Right hindlimb (tissue), 1 donor: ENCODE measurements at places on chromosomes 2 and 18.

DNA sequence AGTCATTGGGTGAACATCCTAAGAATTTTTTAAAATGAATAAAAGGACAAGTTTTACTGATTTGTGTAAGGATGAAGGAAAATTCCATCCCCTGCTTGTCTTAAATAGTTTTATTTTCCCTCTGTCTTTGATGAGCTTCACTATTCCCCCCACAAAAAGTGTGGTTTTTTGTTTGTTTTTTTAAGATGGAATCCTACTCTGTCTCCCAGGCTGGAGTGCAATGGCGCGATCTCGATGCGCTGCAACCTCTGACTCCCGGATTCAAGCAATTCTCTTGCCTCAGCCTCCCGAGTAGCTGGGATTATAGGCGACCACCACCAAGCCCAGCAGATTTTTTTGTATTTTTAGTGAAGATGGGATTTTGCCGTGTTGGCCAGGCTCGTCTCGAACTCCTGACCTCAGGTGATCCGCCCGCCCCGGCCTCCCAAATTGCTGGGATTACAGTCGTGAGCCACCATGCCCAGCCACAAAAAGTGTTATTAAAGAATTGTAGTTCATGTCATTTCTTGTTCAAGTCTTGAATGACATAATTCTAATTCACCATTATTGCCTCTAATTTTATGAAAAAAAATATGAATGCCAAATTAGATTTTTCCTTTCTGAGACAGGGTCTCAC lies 91.7 kb downstream of the AGPS start:
- no peak for DNase-seq

- no peak for DNase-seq
Observed at GRCh38 chr18:6088432-6088831, 193.1 kb upstream of the TMEM200C start.

DNA sequence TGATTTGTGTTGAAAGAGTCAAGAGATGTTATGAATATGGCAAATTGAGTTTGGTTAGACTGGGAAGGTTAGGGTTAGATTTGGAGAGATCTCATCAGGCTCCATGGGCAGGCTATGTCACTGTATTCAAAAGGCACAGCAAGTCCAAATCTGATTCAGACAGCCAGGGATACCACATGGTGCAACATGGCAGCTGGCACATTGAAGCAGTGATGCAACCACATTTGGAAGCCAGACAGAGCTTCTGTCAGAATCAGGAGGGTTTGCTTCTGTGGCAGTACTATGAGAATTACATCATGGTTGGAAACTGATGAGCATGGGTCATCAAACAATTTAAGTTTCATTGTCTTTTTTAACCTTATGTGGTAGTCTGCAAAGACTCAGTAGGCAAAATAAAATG lies 772.2 kb downstream of the SUCLG1 start:
- DNase-seq, result no peak

DNA sequence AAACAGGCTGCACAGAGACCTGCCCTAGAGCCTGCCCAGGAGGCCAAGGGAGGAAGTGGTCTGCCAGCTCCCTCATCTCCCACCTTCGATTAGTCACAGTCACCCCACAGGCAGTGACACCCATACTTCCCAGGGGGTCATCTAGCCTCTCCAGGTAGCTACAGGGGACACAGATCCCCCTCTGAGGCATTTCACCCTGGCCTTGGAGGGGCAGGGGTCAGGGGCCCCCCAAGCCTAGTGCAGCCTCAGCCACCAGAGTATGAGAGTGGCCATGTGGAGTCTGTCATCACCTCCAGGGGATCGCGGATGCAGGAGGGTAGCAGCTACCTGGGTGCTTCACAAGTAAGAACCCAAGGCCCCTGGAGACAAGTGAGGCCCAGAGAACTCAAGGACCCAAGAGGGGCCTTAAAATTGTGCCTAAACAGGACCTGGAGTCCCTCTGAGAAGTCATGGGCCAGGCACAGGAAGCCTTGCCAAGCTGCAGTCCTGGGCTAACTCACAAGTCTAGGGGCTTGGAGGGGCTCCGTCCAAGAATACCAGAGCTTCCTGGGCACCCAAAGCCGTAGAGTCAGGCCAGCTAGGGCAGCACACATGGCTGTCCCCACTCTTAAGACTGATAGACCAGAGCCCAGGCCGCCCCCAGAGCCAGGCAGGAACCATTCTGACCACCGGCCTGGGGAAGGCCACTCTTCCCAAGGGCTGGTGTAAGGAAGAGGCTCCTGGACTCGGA lies 354.3 kb upstream of the ID2 start:
- DNase-seq, result no peak

DNA sequence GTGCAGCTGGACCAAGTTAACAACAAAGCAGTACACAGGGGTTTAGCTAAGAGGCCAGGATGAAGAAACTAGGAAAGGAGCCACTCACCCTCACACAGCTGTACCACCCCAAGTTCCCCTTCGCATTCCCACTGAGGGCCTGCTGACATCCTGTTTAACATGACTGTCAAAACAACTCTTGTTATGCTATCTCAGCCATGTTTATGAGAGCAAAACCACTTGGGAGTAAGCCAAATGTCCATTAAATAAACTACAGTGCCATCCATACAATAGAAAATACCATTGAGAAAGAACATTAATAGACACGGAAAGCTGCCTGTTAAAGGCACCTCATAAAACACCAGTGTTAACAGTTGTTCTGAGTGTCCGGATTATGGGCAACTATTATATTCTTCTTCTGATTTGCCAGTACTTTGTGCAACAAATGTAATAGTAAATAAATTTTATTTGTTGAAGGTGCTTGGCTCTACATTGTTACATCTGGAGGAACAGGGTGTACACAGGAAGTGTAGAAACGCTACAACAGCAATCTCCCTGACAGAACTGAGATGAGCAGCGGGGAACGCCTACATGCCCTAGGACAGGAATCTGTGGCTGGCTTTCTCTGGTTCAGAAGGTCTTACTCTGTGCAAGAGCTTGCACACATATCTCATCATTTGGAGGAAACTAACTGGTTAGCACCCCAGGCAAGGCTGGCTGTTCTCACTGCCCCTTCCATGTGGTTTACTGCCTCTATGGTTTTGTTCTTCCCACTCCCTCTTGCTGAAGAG lies 85.6 kb downstream of the EHD3 start:
- peak; percentile 29 for DNase-seq

GRCh38 chr2:124193706-124194105 lies 168.6 kb downstream of the CNTNAP5 start:
- no peak for DNase-seq

- DNase-seq, result no peak
Observed at GRCh38 chr18:40079786-40080185, 1875.2 kb upstream of the PIK3C3 start.

DNA sequence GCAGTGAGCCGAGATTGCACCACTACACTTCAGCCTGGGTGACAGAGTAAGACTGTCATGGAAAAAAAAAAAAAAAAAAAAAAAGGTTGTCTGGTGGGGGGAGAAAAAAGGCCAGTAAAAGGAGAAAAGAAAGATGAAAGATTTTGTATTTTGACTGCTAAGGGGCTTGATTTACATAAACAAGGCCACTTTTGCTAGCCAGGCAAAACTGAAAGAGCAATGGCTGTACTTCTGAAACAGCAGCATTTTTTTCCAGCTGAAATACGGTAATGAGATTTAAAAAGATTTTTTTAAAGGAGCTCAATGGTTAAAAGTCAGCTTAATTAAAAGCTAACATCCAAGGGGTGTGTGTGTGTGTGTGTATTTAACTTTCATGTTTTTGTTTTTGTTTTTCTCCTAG lies 11.3 kb upstream of the OXER1 start:
- no peak for DNase-seq

DNA sequence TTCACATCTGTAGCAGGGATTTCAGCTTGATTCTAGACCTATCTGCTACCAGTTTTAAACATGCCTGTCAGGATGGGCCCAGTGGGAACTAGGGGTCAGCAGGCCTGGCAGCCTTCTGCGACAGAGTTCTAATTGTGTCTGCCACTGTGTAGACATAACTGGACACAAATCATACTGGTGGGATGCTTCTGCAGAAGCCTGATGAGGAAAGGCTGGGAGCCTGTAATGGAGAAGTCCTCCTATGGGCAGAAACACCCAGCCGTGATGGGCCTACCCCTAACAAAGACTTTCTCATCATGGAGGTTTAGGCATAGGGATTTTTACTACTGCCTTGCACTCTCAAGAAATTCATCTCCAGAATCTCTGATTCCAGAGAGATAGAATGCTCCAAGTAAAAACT lies 166.9 kb downstream of the PDE11A start:
- no peak for DNase-seq

- DNase-seq, result no peak
Observed at GRCh38 chr2:136230464-136230863, 112.5 kb upstream of the CXCR4 start.

DNA sequence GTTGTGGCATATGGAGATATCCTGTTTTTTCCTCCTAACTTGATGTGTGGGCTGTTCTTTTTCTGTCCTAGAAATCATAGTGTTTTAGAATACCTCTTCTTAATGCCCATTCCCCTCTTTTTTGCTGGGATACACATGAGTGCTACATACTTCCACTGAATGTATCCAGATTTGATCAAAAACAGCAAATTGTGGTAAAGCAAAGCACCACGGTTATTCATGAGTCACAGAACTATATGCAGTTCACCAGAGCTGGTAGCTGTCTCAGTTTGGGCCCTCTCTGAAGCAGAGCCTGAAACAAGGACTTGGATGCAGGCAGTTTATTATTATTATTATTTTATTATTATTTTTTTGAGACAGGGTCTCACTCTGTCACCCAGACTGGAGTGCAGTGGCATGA lies 69.9 kb upstream of the CTLA4 start:
- no peak for DNase-seq

- no peak for DNase-seq
Observed at GRCh38 chr18:77486985-77487384, 237.3 kb downstream of the GALR1 start.

DNA sequence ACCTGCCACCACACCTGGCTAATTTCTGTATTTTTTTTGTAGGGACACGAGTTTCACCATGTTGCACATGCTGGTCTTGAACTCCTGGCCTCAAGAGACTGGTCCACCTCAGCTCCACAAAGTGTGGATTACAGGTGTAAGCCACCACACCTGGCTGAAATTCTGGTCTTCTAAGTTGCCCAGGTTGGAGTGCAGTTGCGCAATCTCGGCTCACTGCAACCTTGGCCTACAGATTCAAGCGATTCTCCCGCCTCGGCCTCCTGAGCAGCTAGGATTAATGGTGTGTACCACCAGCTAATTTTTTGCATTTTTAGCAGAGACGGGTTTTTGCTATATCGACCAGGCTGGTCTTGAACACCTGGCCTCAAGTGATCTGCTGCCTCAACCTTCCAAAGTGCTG lies 5.6 kb downstream of the POLR2D start:
- no peak for DNase-seq

DNA sequence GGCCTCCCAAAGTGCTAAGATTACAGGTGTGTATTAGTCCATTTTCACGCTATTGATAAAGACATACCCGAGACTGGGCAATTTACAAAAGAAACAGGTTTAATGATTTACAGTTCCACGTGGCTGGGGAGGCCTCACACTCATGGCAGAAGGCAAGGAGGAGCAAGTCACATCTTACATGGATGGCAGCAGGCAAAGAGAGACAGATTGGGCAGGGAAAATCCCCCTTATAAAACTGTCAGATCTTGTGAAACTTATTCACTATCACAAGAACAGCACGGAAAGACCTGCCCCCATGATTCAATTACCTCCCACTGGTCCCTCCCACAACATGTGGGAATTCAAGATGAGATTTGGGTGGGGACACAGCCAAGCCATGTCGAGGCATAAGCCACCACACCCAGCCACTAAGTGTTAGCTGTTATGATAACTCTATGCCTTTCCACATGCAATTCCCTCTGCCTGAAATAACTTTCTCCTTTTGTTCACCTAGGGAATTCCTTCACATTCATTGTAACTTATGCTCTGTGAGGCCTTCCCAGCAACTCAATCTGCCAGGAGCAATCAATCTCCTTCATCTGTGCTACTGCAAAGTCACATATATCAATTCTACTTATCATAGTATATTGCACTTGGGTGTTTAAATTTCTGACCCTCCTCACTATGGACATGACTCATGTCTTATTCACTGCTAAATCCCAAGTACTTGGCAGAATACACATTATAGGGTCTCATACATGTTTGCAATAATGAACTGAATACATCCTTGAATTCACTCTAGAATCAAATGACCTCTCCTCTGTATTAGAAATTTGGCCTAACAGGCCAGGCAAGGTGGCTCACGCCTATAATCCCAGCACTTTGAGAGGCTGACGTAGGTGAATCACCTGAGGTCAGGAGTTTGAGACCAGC lies 7.4 kb downstream of the MCEE start:
- no peak for DNase-seq

DNA sequence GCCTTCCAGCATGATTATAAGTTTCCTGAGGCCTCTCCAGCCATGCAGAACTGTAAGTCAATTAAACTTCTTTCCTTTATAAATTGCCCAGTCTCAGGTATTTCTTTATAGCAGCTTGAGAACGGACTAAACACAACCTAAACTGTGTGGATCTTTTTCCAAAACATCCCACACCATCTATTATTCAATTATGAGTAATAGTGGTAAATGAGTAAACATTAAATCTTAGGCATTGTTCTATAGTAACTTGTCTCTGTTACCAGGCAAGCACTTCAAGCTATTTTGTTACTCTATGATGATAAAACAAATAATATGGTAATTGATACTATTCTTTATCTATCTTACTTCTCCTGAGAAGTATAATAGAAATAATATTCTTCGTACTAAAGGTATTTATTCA lies 536.9 kb upstream of the CHAC2 start:
- no peak for DNase-seq

GRCh38 chr2:188046437-188046836 lies 245.2 kb upstream of the GULP1 start:
- no peak for DNase-seq

DNA sequence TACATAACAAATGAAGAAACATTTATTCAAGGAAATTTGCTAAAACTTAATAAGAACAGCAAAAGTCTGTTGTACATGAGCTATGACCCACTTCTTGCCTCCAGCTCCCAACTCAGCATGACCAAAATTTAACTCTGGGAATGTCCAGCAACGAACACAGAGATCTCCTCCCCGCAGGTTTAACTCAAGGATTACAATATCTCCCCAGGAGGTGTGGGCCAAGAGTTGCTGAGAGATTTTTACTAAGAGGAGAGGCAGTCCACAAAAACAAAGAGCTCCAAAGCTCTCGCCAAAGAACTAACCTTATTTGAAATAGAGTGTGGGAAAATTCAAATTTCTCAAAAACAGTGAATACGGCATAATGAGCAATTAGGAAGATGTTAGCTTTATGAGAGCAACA lies 318.5 kb downstream of the GRB14 start:
- no peak for DNase-seq

DNA sequence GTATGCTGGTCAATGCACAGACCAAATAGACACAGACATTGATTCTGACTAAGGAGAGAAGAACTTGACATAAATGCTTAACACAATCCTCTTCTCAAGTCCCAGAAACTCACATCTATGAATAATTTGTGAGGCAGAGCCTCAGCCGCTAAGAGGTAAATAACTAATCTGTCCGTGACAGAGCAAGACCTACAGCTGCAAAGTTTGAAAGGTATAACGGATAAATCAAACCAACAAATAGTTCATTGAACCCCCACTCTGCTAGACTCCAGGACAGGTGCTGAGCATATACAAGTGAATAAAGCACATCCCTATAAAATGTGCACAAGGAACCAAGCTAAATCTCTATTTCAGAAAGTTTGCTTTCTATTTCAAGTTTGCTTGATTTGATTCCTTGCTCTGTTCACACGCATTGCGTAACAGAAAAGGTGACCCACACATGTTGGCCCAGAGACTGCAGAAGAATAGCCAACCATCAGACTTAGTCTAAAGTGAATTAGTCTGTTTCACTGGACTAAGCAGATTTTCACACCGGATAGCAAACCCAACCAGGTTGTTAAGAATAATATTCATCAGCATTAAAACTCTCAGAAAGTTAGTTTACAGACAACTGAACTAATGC lies 51.7 kb downstream of the NCKAP5 start:
- DNase-seq, result no peak
